ENCODE measurements at places on chromosomes 2 and 18.

DNA sequence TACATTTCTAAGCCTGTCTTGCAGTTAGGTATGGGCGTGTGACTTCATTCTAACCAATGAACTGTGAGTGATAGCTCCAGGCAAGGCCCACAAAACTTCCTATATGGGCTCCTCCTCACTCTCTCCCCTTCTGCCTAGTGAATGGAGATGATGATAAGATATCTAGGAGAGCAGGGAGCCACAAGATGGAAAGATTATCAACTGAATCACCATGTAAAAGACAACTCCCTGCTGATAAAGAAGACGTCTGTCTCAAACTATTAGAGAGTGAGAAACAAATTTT, 237.1 kb downstream of the GPD2 start:
- DNase-seq: no peak

DNA sequence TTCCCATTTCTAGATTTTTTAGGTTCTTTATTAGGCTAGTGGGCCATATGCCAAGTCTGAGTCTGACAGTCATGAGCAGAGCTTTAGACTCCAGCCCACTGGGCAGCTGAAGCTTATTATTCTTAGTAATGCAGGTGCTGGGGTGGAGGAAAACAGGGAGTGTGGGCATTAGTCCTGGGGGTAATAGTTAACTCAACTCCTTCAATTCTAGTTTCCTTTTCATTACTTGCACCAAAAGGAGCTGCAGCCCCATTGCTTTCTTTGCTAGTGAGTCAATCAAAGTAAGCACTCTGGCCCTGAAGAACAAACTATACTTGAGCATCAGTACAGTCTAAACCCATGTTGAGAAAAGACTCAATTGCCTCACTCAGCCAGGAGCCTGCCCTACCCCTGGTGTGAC, 35.5 kb downstream of the ICOS start:
- no peak for DNase-seq

GRCh38 chr2:76752506-76752905, 769.7 kb downstream of the LRRTM4 start:
- DNase-seq: no peak

DNA sequence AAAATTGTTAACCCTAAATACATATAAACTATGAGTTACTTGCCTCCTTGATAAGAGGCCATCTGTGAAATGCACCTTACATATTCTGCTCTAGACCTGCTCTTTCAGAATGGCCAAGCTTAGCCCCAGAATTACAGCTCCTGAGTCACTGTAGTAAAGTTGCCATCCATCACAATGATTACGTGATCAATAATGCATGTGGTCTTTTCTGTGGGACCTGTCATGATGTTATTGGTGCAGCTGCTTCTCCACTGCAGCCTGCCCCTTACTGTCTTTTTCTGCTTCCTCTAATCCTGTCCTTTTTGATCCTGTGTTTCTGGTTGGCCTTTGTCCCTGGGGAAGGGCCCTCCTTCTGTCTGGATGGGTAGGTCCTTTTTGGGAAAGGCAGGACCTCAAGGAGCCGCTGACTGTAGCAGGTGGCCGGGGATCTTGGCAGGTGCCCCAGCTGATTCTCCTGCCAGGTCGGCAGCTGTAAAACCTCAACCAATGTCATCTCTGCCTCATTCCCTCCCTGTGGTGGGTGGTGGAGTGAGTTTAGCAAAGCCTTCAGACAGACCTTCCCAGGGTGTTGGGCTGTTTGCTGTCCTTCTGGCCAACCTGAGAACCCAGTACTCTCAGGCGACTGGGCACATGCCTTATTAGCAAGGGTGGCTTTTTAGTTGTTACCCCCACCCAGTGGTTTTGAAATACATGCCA, 126.2 kb upstream of the EML6 start:
- DNase-seq: no peak
